ENCODE measurements at places on chromosomes 4 and X. TPM values are rescaled to one million over a fixed set of nuclear protein-coding genes. Genes with fewer than 3 reads are reported as not detected.

DNA sequence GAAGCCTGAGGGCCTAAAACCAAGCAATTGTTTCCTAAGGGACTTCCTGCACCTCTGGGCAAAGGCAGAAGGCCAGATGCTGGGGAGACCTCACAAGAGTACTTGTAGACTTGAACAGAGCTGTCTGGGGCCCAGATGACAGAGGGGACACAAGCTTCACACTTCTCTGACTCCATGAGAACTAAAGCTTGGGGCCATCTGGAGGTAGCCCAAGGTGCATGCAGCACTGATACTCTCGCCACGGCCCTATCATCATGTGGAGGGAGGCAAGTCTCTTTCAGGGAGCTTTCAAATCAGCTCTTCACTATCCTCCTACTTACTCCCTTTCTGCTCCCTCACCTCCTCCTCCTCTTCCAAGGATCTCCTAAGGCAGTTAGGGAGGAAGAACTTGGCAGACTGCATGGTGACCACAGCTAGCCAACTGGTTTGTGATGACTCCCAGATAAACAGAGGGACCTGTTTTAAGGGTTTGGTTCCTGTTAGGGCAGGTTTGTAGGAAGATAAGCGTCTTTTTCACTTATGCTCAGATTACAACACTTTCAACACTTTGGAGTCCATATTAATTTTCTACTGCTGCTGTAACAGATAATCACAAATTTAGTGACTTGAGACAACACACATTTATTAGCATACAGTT, 23.8 kb downstream of the MSL3 start:
- no peak for DNase-seq

- DNase-seq = no peak
These were observed 40.9 kb downstream of the BRCC3 start for GRCh38 chrX:155112171-155112570.

The MAGEA9B gene
- total RNA-seq = not detected

- no peak for DNase-seq
These were observed 7.8 kb downstream of the FLNA start for GRCh38 chrX:154366666-154367055.

- no peak for DNase-seq
These were observed 8.8 kb upstream of the DGAT2L6 start for GRCh38 chrX:70168238-70169188.

DNA sequence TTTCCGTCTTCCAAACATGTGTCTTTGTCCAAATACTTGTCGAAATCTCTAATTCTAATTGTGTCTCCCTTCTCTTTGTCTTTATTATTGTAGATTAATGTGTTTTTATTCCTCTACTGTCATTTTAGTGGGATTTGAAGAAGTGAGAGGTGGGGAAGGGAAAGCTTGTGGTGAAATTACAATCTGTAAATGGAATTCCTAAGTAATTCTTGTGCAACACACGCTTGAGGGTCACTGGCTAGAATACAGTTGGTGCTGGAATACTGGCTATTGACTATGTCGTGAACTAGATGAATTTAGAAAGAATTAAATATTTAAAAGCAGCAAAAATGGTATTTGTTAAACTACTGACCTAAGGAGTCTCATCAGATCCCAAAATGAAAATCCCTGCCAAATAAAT, 10.7 kb upstream of the FNIP2 start:
- no peak for DNase-seq

GRCh38 chr4:173436149-173436579, 37.2 kb upstream of the SCRG1 start:
- DNase-seq = no peak

The NAA11 gene
- not detected for total RNA-seq

The TECRL gene
- total RNA-seq = not detected

The ESX1 gene
- not detected for total RNA-seq

- DNase-seq = no peak
These were observed 249.4 kb downstream of the ARHGAP10 start for GRCh38 chr4:147981305-147981704.

GRCh38 chrX:37644381-37645305, 40.9 kb upstream of the XK start:
- DNase-seq = no peak

Data from activated CD4-positive, alpha-beta T cell treated with anti-CD3 and anti-CD28 coated beads, Interleukin-2, amount 10 ng/mL, durations not matched to agents 7 days and 5 days (primary cell).